ENCODE measurements at places on chromosomes 7 and 10.

DNA sequence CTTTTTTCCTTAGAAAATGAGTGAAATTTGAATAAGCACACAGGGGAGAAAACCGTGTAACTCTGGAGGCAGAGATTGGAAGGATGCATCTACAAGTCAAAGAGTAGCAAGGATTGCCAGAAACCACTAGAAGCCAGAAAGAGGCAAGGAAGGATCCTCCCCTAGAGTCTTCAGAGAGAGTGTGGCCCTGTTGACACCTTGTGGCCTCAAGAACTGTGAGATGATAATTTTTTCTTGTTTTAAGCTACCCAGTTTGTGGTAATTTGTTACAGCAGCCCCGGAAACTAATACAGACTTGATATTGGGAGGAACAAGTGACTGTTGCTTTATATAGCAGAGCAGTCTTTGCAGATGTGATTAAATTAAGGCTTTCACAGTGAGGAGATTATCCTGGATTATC lies 3.6 kb upstream of the GIMAP7 start:
- no peak for DNase-seq

DNA sequence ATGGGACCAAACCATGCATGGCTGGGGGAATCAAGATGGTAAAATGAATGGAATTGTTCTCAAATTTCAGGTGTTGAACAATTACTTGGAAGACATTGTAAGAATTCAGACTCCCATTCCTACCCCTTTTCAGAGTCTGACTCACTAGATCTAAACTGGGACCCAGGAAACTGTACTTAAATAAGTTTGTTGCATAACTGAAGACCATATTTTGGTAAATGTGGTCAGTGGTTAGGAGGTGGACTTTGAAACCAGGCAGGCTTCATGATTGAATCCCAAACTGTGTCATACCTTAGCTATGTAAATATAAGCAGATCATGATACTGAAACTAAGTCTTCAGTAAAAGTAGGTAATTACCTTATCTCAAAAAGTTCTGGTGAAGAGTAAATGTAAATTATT lies 41.7 kb downstream of the ZWINT start:
- peak; percentile 20 for DNase-seq

DNA sequence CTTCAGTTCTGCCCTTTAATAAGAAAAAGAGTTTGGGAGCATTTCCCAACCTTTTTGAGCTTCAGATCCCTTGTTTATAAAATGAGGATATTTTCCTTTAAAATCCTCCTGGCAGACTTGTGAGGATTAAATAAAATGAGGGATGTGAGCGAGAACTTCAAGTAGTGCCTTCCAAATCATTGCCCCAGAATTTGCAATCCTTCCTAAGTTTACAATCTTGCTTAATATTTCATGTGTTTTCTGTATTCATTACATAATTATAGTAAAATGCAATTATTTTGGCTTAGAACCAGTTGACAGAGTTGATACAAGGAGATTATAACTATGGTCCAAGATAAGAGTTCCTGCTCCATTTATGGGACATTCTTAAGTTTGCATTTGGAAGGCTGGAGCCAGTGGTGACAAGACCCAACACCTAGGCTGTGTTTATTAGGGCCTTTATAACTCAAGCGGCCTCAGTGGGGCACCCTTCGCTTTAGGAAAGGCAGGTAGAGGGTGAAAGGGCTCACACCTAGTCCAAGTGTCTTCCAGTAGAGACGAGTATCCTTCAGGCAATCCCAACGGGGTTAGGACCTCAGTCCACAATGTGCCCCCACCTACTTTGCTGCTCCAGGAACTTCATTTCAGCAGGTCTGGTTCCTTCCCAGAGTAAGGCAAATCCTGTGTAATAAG lies 317.5 kb downstream of the WDR11 start:
- DNase-seq = no peak

DNA sequence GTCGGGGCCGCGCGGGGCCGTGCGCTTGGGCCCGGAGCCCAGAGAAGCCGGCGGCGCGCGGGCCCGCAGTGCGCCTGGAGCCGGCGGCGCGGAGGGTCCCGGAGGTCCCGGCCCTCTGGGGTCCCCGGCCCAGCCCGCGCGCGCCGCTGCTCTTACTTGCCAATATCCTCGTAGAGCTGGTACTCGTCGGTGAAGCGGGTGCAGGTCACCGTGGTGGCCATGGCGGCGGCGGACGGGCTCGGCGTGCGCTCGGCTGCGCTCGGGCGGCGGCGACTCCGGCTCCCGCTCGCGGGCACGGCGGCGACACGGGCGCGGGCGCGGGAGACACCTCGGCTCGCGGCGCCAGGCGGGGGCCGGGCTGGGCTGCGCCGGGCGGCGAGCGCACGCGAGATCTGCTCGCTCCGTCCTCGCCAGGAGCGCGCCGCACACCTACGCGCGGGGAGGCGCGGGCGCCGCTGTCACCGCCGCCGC lies at the start of gene CAMK2B:
Gene CAMK2B, minus strand, starts transcription at position 394 of the 471 bp plus-strand sequence. Its CDS starts 173 bp downstream, at position 221.
- no peak for DNase-seq

DNA sequence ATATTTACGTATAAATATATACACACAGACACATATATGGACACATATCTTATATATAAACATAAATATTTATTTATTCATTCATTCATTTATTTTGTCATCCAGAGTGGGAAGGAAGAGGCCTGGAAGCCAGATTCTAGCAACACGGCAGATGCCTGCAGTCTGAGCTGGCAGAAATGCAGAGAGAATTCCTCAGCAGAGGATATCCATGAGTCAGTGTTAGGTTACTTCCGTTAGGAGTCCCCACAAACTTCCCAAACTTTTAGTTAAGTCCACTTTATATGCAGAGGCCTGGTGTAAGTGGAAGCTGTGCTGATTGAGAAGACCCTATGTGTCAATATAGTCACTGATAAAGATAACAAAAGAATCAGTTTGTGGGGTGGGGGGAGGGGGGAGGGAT lies 89.6 kb downstream of the PPP1R17 start:
- no peak for DNase-seq

- DNase-seq = no peak
Observed at GRCh38 chr7:101397770-101398324, 35.2 kb downstream of the COL26A1 start.

DNA sequence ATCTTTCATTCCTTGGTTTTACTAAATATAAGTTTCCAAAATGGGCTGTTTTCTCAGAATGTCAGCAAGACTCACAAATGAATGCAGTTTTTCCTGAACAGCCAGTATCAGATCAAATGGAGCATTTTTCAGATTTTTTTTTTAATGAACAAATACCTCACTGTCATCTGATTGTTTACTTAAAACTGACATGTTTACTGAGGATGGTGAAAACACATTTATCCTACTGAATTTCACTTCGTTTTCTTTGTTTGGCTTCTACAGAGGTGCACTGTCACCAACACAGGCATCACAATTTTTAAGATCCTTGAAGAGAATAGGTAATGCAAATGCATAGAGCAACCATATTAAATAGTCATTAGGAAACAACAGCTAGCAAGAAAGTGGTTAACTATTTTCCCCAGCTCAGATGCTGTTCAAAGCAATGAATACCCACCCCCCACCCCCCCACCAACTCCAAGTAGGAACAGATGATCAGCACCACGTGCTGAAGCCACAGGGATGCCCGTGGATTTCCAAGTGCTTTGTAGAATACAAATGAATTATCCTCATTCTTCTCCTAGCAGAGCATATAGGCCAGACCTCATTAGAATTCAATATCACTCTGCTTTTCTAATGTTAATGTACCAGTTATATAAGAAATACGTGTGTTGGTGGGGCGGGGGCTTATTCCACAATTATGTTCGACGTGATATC lies 205.9 kb downstream of the SKAP2 start:
- no peak for DNase-seq

GRCh38 chr10:104880624-104881398 lies 239.7 kb downstream of the SORCS3 start:
- no peak for DNase-seq

Data from Kasumi-1 (cell line).